ENCODE measurements at places on chromosomes 3 and 15. TPM values are rescaled to one million over a fixed set of nuclear protein-coding genes. Genes with fewer than 3 reads are reported as not detected.

Gene PPP2R3A
- total RNA-seq, result 36.4 TPM

Gene SLC12A1
- 578 TPM for total RNA-seq

Gene CNTN3
- total RNA-seq, result 8.1 TPM

Gene NME9
- 1.6 TPM for total RNA-seq

Gene DNAJC19
- total RNA-seq, result 34.8 TPM

Gene UBE2Q2
- 30.6 TPM for total RNA-seq

Gene CSK
- total RNA-seq, result 37.5 TPM

Gene MORC1
- 0.35 TPM for total RNA-seq

Gene RYR3
- total RNA-seq, result 10.8 TPM

Gene GREM1
- total RNA-seq, result 0.35 TPM

Gene SNX22
- 1.7 TPM for total RNA-seq

Gene ACP3
- 79.9 TPM for total RNA-seq

Gene CIP2A
- 16.7 TPM for total RNA-seq

Gene GCSAM
- total RNA-seq, result 0.99 TPM

Gene SLC24A1
- total RNA-seq, result 10.2 TPM

Gene GOLGA8R
- 8.2 TPM for total RNA-seq

Gene SCN11A
- 1.5 TPM for total RNA-seq

Gene DTX3L
- total RNA-seq, result 16.2 TPM

All from metanephros (tissue), 2 donors.